Activated CD4-positive, alpha-beta T cell treated with anti-CD3 and anti-CD28 coated beads, Interleukin-2, amount 50 U/mL, for 1 hour (primary cell): ENCODE measurements at places on chromosomes 2 and 18.

DNA sequence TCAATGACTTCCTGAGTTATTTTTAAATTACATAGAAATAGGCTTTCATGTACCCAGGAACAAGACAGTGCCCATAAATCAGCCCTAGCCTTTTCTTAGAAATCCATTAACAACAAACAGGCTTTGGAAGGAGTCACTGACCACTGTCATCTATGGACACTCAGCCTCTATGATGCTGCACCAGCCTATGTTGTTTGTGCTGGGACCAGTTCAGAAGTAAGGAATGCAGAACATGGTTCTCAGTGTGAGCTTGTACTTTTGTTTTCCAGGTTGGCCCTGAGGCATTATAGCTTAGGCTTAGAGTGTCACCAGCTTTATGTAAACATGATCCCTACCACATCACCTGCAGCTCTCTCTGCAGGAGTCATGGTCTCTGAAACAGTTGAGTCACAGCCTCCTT, 335.7 kb upstream of the CDH7 start:
- no peak for DNase-seq

- DNase-seq: no peak
Observed at GRCh38 chr2:163601377-163601776, 134.4 kb downstream of the FIGN start.

DNA sequence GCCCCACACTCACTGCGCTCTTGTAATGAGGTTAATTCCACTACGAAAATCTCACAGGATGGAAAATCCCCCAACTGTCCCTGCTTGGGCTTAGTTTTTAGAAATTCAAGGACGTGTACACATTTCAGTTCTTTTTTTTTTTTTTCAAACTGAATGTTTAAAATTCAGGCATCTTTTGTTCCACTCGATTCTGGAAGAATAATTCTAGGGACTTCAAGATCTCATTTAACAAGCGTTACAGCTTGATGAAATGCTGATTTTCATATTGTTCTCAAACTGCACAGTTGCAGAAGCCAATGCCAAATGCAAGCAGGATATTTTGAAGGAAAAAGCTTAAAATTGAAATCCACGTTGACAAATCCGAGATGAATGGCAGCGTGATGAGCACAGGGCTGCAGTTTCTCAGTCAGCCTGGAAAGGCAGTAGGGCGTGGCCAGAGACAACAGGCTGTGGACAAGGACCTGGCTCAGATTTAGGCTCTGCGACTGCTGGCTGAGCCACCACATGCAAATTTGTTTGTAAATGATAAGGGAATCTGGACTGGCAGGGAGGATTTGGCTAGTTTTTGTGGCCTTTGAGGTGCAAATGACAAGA, 128.1 kb upstream of the MYCN start:
- no peak for DNase-seq

- no peak for DNase-seq
Observed at GRCh38 chr2:86055314-86055713, 50.4 kb downstream of the POLR1A start.

GRCh38 chr2:28390746-28391563, 1.7 kb upstream of the FOSL2 start:
- no peak for DNase-seq

- DNase-seq: no peak
Observed at GRCh38 chr2:29910960-29911359, 10.4 kb downstream of the ALK start.

DNA sequence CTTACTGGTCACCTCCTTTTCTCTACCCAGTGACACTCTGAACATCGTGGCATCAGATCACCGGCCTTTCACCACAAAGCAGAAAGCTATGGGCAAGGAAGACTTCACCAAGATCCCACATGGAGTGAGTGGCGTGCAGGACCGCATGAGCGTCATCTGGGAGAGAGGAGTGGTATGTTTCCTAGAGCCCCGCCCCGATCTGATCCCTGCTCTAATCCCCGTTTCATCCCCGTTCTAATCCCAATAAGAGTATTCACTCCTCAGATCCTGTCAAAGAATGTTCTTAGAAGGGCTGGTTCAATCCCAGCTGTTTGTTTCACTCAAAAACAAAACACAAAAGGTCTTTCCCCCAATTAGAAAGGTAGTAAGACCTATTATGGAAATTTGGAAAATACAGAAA, 30.4 kb upstream of the MAPRE3 start:
- no peak for DNase-seq

DNA sequence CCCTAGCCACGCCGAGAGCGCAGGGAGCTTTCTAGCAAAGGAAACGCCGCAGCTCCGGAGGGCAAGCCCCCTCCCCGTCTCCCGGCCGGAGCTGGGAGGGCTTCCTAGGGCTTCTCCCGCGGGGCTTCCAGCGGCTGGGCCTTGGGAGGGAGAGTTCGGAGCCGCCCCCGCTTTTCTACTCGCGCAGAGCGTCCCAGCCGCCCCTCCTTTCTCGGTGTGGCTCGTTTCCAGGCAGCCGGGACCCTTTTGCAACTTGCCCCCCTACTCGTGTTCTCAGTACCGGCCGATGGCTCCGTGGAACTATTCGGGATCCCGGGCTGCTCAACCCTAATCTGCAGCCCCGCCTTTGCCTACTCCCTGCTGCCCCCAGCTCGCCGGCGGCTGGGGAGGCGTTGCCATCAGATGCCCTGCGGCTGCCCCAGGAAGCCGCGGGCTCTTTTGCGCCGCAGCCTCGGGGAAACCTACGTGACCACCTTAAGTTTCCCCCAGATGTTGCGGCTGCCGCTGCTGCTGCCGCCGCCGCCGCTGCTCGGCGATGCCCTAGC, 1.5 kb upstream of the NR4A2 start:
- peak; percentile 49 for DNase-seq

DNA sequence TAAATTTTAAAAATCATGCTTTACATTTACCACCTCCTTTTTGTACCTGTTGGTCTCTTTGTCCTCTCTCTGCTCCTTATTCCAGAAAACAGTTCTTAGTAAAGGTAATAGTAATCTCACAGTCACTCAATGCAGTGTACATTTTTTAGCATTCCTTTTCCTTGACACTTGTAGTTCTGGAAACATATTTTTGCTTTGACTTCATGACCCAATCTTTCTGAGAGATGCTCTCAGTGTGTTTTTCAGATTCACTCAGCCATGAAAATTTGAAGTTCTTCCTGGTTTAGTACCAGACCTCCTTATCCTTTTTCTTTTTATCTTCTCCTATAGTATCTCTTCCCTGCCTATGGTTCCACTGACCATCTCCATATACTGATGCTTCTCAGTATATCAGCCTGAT, 747.5 kb upstream of the ZEB2 start:
- no peak for DNase-seq

DNA sequence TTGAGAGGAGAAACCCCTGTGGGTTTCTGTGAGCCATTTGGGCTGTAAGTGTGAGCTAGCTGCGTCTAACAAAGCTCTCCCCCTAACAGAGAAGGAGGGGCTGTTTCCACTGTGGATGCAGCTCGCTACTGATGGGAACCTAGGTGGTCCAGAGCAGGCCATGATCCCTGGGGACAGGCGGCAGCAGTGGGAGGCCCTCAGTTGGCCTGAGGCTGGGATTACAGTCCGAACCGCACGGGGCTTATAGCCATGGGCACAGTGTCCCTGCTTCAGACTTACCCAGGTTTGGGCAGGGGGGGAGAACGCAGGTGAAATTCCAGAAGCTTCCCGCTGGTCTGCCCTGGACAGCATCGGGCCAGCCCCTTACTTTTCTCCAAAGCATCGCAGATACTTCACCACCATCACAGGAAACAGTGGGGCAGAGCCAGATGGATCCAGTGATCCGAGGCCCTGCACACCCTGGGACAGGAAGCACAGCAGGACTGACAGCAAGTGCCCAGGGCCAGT, 139.4 kb downstream of the SEPTIN10 start:
- DNase-seq: no peak

GRCh38 chr2:181959508-181959907, 26.1 kb upstream of the PPP1R1C start:
- no peak for DNase-seq

DNA sequence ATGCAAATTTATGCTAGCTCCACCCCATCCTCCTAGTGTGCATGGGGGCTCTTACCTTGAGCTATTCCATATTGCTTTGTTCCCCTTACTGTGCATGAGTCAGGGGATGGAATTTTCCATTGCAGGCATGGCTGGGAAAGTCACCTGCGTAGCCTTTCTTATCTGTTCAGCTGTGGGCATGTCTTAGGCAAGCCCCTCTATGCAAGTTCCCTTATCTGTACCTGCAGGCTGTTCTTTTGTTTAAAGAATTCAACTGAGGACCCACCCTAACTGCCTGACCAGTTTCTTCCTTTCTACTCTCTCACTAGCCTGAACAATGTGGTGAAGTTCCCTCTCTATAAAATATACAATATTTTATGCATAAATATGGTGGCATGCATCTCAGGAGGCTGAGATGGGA, 54.2 kb upstream of the CDCA7 start:
- no peak for DNase-seq

- DNase-seq: no peak
Observed at GRCh38 chr2:234536178-234536965, 39.5 kb upstream of the ARL4C start.

DNA sequence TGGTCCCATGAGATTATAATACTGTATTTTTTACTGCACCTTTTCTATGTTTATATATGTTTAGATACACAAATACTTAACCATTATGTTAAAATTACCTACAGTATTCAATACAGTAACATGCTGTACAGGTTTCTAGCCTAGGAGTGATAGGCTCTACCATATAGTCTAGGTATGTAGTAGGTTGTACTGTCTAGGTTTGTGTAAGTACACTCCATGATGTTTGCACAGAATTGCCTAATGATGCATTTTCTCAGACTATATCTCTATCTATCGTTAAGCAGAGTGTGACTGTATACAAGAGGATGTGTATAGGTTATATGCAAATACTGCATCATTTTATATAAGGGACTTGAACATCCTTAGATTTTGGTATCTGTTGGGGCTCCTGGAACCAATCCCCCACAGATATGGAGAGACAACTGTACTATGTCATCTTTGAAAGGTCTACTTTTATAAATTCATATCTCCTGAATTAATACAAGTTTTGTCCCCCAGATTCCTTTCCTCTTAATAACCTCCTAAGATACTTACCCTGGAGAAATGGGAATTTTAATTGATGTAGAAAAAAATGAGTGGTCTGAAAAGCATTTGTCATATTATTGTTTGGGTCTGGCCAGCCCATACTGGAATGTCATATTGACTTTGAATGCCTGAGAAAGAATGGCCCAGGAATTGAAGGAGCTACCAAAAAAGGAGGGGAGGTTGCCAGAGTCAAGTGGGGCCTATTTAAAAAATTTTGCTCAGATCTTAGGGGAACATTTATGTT, 36.6 kb downstream of the EHBP1 start:
- no peak for DNase-seq

- no peak for DNase-seq
Observed at GRCh38 chr18:34893239-34893638, 148.0 kb upstream of the MAPRE2 start.

GRCh38 chr2:185335879-185336278, 402.7 kb upstream of the FSIP2 start:
- no peak for DNase-seq

- no peak for DNase-seq
Observed at GRCh38 chr18:80035997-80036396, 1.8 kb downstream of the RBFA start.

- no peak for DNase-seq
Observed at GRCh38 chr2:198717451-198717850, 740.3 kb downstream of the SATB2 start.

DNA sequence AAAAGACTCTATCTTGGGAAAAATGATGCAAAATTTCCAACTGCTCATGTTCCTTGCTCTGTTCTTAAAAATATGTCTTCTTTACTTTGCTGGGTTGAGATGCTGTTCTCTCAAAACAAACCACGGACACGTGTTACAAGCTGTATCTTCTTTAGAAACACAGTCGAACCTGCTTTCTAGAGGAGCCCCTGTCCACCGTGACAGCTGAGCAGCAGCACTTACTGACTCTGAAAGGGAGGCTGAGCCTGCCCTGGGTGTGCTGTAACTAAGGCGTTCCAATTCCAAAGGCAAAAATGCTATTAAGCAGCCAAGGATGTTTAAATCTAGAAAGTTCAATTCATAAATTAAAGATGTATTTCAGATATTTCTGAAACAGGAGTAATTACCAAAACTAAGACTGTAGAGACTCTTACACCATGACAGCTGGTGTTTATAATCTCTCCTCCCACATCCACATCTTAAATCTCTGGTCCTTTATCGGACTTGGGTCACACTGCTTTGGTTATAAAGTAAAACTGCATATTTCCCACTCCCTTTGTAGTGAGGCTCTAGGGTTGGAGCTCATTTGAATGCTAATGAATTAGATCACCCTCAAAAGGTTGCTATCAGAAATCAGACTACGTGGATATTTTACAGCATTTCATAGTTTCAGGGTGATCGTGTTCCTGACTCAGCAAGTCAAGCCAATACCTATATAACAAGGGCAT, 281.2 kb upstream of the LYPD1 start:
- DNase-seq: no peak

DNA sequence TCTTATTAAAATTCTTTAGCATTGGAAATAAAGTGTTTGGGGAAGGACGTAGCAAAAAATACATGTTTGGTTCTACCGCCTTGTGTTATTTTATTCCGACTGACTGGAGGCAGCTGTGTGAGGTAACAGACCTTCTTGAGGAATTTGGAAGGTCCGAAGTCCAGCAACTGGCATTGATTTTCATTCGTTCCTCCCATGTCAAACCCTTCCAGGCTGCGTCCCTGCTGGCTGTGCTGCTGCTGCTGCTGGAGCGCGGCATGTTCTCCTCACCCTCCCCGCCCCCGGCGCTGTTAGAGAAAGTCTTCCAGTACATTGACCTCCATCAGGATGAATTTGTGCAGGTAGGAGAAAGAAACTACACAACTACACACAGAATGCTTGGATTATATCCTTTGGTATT, 21.8 kb downstream of the CNDP1 start:
- no peak for DNase-seq

- DNase-seq: no peak
Observed at GRCh38 chr2:126154256-126154785, 501.6 kb upstream of the GYPC start.

DNA sequence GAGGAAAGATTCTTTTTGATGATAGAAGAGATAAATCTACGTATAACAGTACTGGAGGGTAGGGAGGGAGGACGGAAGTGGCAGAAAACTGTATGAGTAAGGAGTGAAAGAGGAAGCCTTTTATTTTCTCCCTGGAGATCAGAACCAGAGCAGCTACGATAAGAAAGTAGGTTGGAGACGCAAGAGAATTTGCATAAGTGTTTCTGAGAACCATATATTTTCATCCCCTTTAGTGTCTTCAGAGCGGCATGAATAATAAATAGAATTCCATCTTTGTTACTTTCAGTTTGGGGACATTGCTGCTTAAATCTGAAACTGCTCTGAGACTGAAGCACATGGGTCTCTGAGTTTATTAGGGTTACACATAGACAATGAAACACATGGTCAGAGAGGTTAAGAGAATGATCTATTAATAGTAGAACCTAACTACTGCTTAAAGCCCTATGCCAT, 230.2 kb upstream of the TNP1 start:
- DNase-seq: no peak

- DNase-seq: no peak
Observed at GRCh38 chr2:208783184-208783583, 376.6 kb downstream of the PTH2R start.

GRCh38 chr2:145016711-145017110, 496.8 kb upstream of the ZEB2 start:
- DNase-seq: no peak

GRCh38 chr2:197079832-197080555, 153.5 kb upstream of the PGAP1 start:
- no peak for DNase-seq

- no peak for DNase-seq
Observed at GRCh38 chr18:35088921-35089320, 47.7 kb downstream of the MAPRE2 start.

GRCh38 chr2:86074256-86074655, 31.4 kb downstream of the POLR1A start:
- DNase-seq: no peak
